Left forelimb (tissue), 1 donor: ENCODE measurements at places on chromosomes 16 and 17.

DNA sequence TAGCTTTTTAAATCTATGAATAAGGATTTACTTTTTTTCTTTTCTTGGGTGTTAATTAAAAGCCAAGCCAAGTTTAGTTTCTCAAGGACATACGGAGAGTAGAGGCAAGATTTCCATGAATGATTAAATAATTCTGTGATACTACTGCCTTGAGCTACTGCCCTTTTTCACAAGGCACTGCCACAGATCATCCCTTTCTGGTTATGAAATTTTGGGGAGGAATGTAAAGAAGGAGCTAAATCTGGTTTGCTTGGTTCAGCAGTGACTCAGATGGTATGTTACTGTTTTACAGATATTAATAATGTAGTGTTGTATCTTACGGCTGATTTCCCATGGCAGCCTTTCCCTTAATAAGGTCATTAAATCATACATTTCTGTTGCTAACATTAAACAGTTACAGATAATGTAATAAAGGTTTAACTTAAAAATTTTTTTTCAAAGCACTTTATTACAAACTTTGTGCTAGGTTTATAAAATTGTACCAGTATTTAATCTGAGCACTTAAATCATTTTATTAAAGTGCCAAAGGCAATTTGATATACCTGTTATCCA lies 2.6 kb downstream of the WSB1 start:
- no peak for DNase-seq

DNA sequence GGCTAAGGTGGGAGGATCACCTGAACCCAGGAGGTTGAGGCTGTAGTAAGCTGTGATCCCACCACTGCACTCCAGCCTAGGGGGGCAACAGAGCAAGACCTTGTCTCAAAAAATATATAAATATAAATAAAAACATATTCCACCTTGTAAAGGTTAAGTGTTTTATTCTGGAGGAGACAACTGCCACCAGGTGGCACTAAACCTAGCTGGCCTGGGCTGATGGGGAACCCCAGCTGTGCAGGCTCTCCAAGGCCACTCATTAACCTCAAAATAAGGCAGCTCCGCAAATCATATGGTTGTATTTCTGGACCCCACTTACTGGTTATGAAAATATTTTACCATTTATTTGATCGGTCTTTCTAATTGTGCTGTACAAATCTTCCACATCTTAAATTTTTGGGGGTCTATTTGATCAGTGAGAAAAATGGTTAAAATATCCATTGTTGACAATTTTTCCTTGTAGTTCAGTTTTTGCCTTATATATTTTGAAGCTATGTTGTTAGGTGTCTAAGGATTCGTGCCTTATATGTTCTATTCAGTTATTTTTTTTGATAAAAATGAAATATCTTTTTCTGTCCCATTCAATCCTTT lies 8.5 kb upstream of the ICAM2 start:
- no peak for DNase-seq

GRCh38 chr17:9705745-9706144 lies 60.4 kb downstream of the USP43 start:
- DNase-seq, result no peak

- DNase-seq, result no peak
Observed at GRCh38 chr17:28724500-28725165, 1.4 kb downstream of the TLCD1 start.

DNA sequence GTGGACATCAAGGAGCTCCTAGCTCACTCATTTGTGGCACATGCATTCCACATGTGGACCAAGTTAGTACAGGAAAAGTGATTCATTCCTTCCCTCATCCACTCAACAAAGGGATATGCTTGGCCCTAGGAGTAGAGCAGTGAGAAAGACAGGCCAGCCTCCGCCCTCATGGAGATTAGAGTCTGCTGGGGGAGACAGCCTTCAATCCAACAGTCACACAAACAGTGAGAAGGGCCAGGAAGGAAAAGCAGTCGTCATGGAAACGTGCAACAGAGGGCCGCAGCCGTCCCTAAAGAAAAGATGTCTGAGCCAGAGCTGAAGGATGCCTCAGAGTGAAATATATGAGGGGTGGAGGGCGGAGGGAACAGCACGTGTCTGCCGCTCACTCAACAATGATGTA lies 109.9 kb downstream of the VPS53 start:
- no peak for DNase-seq

DNA sequence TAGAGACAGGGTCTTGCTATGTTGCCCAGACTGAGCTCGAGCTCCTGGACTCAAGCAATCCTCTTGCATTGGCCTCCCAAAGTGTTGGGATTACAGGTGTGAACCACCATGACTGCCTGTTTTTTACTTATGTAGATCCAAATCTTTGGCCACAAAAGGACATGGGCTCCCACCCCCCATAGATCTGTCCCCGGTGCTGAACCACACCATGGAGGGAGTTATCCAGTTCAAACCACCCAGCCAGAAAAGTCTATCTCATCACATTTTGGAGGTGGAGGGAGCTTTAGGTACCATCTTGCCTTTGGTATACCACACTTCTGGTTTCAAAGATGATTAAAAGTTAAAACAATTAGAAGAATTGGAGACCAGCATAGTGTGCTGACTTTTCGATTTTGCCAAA lies 26.2 kb downstream of the SHISA9 start:
- no peak for DNase-seq

DNA sequence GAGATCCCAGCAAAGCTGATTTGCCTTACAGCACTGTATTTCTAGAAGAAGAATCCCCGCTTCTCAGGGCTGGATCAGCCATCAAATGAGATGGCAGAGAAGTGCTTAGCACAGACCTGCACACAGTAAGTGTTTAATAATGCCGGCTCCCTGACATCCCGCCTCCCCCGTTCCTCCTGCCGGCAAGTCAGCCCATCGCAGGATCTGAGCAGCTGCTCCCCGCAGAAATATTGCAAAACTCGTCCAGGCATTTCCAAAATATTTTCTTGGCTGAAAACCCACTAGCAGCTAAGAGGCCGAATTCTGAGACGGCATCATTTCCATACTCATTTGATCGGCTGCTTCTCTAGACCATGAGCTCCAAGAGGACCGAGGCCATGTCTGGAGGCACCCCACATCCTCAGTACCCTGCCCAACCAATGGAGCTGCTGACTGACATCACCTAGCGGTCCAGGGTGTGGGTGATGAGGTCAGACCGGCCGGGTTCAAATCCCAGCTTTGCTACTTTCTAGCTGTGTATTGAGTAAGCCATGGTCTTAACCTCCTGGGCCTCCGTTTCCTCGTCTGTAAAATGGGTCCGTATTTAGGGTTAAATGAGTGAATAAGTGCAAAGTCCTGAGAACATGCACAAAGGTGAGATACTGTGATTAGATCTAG lies 251.5 kb downstream of the KATNIP start:
- no peak for DNase-seq

DNA sequence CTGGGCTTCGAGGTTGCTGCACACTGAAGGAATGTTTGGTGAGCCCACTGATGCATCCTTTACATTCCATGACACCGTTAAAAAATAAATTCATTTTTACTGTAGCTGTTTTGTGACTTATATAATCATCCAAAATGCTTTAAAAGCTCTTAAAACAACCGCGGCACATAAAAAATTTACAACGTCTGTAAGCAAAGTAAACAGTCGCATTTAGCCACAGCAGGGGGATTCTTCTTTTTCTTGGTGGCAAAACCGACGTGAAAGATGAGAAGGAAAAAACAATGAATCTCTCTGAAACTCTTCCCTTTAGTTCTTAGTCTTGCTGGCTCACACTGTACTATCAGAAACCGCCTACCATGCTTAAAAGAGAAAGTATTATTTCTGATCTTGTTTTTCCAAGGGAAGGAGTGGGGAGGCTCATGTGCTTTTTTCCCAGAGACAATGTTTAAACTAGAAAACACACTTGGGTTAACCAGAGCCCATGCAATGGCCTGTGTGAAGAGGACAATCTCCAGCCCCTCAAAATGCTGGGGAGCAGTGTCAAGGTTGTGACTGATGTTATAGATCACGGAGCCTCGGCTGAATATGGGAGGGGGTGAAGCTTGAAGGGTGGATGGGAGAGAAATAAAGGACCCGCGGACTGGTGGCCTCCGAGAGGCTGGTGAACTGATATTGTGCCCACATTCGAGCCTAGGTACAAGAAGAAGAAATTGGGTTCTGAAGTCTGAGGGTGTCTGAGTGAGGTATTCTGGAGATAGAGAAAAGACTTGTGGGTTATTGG lies 91.1 kb downstream of the IRF8 start:
- DNase-seq, result peak; percentile 26

- DNase-seq, result no peak
Observed at GRCh38 chr16:11215935-11216556, 40.0 kb downstream of the SOCS1 start.

- no peak for DNase-seq
Observed at GRCh38 chr16:49890876-49891275, 35.0 kb upstream of the ZNF423 start.

- no peak for DNase-seq
Observed at GRCh38 chr16:56812884-56813283, 52.1 kb upstream of the SLC12A3 start.

DNA sequence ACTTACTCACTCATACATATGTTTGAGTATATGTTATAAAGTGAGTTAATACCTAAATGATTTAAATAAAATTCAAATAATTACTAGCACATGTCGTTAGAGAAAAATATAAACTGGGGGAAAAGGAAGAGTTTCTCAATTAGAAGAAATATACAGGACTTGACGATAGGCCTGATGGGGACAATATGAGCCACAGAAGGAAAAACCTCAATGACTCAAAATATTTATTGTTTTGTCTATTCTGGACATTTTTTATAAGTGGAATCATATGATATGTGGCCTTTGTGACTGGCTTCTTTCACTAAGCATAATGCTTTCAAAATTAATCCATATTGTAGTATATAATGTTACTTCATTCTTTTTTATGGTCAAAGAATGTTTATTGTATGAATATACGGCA lies 339.2 kb upstream of the PMFBP1 start:
- no peak for DNase-seq

- DNase-seq, result peak; percentile 86
Observed at GRCh38 chr16:49857423-49858181, 1.7 kb upstream of the ZNF423 start.

- no peak for DNase-seq
Observed at GRCh38 chr16:80656711-80657150, 115.9 kb downstream of the DYNLRB2 start.

DNA sequence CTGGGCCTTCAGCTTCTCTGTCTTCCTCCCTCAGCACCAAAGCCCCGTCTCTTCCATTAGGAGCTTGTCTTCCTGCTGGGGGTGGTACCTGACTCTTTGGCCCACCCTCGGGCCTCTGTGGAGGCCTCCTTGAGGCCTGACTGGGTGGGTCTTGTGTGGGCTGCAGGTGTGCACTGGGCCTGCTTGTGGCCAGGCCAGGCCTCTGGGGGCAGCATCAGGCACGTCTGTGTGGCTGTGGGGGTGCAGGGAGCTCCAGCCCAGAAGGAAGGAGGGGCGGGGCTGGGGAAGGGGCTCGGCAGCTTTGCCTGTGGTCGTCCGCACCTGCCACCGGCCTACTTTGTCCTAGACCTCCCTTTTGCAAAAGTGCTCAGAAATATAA lies 7.0 kb downstream of the PIGQ start:
- DNase-seq, result no peak

GRCh38 chr17:65561452-65562205 lies at the start of gene AXIN2:
TSS of gene AXIN2 (minus strand) at chr17:65561648. CDS start at chr17:65558620, 3,028 bp downstream.
- peak; percentile 95 for DNase-seq

GRCh38 chr17:65023791-65024190 lies 32.7 kb downstream of the GNA13 start:
- no peak for DNase-seq

DNA sequence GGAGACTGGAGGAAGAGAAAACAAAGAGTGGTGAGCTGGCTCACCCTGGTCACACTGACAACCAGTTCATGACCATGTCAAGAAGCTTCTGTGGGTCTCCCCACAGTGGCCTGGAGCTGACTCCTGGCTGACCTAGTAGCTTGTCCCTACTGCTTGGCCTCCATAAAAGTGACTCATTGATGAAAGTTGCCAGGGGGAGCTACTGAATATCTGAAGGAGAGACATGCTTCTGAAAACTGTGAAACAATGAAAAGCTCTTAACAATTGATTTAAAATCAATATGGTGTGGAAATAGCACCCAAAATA lies 22.0 kb downstream of the SMPD3 start:
- DNase-seq, result no peak

DNA sequence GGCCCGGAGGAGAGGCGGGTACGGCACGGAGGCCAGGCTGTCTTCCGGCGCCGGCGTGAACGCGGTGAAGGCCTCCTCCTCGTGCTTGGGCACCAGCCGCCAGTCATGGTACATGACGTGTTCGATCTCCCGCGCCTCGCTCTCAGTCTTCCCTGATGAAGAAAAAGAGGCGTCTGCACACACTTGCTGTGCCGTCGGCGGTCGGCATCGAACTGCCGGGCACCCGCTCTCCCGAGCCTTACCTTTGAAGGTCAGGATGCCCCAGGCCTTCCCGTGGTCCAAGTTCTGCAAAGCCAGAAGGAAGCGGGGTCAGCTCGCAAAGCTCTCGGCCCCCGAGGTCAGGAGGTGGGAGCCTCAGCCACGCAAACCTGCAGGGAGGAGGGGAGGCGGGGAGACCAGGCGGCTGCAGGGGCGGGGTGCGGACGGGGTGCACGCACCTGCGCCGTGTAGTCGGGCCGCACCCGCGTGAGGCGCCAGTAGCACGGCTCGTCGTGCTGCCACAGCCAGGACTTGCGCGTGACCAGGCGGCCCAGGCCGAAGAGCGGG lies at the start of gene EME2:
Gene EME2 (plus strand): TSS at position 449 of the 546 bp plus-strand sequence. CDS start 418 bp downstream, outside the sequence.
- no peak for DNase-seq

DNA sequence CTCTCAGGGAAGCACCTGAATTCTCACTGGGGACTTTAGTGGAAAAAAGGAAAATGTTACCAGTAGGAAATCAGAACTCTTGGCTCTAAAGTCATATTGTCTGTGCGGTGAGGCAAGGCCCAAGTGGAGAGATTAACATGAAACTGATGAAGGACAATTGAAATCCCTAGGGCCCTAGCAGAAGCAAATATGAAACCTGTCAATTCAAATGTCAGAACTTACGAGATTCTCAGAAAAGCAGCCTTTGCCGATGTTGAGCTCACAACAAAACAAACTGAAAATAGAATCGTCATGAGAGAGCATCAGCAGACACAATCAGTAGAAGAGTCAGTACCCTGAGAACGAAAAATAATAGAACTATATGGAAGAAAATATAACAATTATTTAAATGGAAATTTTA lies 108.8 kb downstream of the ELAC2 start:
- DNase-seq, result no peak

DNA sequence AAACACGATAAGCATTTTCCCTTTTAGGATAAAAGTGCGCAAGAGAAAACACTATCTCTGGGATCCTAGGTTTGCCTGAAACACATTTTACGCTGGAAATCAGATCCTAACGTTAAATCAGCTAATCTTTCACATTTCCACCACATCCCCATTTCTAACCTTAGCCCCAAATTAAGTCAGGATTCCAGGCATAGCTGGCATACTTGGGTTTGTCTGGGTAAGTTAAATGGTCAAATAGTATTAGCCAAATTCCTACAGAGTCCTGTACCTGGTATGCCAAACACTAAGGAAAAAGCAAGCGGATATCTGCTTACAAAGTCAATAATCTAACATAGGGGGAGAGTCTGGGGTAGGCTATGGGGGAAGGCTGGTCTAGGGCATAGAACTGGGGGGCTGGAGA lies 557.4 kb upstream of the ZFHX3 start:
- DNase-seq, result no peak

DNA sequence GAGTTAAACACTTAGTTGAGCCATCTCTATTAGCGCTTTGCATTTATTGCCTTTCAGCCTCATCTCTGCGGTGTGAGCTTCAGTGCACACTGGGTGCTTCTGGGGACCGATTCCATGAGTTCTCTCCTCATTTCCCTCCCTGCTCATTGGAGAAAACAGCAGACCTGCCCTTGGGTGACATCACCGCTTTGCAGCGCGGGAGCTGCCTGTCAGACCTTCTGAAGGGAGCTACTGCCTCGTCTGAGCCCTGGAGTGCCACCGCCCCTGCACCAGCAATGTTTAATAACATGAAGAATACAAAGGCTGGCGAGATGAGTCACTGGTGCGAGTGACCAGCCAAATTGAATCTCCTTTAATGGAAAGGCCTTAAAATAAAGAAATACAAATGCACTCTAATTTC lies 30.2 kb upstream of the CPPED1 start:
- DNase-seq, result no peak
